ENCODE measurements at places on chromosomes 12 and 14.

DNA sequence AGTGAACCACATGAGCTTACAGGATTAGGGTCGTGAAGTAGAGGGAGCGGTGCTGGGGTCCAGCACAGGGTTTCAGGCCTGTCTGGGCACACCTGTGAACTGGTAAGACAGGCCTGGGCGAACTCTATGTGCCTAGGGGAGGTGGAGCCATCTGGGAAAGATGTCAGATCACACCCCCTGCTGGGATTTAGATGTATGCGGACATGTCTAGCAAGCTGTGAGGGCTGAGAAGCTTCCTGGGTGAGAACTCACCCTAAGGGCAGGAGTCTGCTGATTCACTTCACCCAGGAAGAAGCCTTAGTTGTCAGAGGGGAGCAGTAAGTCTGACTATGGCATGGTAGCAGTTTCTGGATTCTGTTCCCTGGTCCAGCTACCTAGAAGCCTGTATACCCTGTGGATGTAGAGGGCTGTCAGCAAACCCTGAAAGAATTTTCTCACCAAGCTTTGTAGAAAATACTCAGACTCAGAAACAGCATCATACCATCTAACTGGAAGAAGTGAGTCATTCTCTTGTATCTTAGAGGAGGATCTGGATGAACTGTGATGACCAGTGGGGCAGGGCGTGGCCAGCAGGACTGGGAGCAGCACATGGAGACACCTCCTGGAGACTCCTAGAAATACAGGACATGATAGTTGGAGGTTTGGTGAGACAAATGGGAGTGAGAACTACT, 11.2 kb upstream of the PYGL start:
- DNase-seq, result peak; percentile 89

GRCh38 chr14:50121486-50121885, 5.1 kb upstream of the VCPKMT start:
- no peak for DNase-seq

GRCh38 chr14:35341751-35342488, 49.7 kb downstream of the PSMA6 start:
- DNase-seq, result peak; percentile 93

DNA sequence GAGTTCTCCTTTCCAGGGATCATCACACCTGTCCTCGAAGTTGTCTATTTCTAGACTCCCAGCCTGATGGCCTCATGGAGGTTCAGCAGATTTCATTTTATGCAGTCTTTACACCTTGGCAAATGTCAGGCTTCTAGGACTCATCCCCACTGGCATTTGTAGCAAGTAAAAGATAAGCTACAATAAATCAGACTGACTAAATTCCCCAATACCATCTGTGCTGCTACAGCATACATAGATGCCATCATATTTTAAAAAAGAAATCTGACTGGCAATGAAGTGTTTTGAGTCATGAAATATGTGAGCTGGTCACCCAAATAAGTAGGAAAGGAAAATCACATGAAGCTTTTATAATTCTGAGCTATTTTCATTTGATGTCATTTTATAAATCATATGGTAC, 55.3 kb downstream of the KCNC2 start:
- no peak for DNase-seq

DNA sequence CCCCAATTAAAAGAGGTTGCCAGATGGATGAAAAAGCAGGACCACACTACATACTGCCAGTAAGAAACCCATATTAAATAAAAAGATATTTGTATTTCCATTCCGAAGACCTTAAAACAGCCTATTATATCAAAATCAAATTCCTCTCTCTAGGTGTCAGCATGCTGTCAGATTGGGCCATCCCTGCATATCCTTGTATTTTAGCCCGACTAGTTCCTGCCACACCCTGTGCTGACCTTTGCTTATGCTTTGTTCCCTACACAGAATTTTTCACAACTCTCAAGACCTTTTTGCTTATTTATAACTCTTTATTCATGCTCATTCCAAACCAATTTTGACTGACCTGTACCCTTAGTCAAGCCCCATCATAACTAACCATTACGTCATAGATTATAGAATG, 12.8 kb downstream of the GSKIP start:
- DNase-seq, result no peak

GRCh38 chr14:95679998-95680735, 6.1 kb upstream of the TCL1B start:
- DNase-seq, result no peak

Data from foreskin fibroblast (primary cell).